T-helper 2 cell (primary cell): ENCODE measurements at places on chromosomes 3 and 15.

DNA sequence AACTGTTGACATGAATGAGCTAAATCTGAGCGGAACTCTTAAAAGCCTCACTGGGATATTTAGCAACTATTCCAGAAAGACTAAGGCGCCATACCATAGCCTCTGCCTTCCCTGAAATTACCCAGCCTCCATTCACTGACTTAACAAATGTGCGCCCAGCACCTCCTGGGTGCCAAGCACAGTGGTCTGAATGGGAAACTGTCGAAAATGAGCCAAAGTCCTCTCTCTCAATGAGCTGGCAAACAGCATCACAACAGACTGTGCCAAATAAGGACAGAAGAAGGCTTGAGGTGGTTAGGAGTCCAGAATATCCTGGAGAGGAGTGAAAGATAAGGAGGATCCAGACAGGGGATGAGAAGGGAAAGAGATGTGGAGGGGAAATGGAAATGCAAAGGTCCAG is 332.4 kb downstream of the MAGI1 start:
- no peak for DNase-seq

- DNase-seq = no peak
Observed at GRCh38 chr15:66229790-66230465, 23.6 kb downstream of the MEGF11 start.

GRCh38 chr15:40029979-40030893 is 8.7 kb downstream of the SRP14 start:
- DNase-seq = no peak

DNA sequence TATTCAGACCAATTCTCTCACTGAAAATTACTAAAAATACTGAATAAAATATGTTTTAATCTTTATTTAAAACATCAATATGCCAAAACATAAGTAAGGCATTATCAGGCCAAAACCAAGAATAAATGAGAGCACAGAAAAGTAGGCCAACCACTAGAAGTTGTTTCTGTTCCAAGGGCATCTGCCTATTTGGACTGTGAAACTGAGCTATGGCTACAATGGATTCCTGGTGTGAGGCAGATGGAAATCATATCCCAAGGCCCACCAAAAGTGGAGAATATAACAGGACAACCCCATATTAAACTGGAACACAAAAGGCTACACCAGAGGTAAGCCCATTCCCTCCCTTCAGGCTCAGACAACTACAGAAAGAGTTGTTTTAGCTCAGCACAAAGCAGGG is 302.8 kb upstream of the IL12A start:
- DNase-seq = no peak

DNA sequence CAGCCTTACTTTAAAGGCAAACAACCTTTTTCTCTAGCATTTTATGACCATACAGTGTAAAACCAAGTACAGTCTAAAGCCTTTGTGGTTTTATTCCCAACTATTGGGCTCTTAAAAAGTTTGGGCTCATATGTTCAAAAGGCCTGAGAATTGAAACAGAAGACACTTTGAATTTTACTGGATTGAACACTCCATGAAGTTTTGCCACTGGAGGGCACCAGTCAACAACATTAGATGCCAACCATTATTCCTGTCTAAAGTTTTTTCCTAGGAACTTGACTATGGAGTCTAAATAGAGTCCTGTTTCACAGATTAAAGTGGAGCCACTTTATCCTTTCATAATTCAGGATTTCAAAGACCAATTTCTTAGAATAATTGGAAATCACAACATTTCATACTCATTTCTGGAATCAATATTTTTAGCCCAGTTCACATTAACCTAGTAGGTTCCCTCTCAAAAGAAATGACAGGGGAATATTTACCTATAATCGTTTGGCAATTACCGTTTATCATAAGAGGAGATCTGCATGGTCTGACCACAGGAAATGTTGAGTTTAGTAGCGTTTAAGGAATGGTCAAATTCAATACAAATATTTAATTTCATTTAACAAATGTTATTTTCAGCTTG is 244.1 kb upstream of the PDZRN3 start:
- DNase-seq = no peak

DNA sequence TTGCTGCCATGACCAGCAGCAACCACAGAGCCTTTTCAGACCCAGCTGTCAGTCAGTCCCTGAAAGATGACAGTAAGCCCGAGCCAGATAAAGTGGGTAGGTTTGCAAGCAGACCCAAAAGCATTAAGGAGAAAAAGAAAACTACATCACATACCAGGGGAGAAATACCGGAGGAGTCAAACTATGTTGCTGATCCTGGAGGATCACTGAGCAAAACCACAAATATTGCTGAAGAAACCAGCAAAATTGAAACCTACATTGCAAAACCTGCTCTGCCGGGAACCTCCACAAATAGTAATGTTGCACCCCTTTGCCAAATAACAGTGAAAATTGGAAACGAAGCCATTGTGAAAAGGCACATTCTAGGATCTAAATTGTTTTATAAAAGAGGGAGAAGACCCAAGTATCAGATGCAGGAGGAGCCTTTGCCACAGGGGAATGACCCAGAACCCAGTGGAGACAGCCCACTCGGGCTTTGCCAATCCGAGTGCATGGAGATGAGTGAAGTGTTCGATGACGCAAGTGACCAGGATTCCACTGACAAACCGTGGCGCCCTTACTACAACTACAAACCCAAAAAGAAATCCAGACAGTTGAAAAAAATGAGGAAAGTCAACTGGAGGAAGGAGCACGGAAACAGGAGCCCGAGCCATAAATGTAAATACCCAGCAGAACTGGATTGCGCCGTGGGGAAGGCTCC is 42.1 kb upstream of the RASA2 start:
- DNase-seq = no peak

DNA sequence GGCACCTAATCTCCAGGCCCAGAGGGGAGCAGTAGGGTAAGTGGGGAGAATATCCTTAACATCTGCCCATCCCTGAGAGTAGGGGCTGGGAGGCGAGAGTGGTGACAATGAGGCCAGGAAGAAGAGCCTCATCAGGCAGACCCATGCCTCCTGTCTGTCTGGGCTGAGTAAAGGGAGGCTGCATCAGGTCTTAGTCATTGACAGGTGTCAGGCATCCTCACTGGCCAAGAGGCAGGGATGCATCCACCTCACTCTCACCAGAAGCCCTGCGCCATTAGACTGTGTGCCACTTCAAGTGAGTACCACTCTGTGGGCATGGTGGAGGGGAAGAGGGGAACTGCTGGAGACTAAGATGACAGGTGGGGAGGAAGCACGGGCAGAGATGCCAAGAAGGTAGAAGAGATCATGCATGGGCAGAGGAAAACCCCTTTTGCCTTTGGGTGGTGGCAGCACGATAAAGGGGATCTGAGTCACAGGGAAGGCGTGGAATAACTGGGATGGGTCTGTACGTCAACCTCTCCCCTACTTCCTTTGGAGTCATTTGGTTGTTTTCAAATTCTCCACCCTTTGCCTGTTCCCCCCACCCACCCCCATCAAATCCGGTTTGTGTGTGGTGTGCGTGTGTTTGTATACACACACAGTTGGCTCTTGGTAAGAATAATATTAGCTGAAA is 14.1 kb downstream of the ANAPC13 start:
- DNase-seq = no peak

DNA sequence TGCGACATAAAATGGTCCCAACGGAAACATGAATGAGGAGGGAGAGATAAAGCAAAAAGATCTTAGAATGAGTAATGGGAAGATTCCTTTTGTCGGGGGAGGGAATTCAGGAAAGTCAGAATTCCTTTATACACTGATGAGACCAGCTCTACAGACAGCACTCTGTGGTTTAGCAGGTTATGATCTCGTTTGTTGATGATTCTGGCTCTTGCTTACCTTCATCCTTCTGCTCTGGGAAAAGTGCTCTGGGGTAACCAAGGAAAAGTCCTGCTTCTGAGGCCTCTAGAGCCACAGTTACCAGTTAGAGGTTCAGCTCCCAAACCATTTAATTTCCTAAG is 150.7 kb upstream of the NR2E3 start:
- no peak for DNase-seq

DNA sequence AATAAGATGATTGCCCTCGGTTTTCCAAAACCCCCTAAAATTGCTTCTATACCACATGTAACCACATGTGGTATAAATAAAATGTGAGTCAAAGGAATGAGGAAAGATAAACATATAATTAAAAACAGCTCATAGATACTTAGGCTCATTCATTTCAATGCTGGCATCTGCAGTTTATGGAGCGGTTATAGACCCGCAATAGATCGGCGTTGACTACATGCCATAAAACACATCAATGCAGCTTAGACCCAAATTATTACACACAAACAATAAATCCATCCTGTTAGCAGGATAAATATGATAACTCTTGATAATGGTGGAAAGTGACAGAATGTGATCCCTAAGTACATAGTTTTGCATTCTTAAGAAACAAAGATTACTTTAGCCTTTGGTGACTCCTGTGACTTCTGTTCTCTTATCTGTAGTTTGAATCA is 143.7 kb downstream of the NR2F2 start:
- DNase-seq = no peak

DNA sequence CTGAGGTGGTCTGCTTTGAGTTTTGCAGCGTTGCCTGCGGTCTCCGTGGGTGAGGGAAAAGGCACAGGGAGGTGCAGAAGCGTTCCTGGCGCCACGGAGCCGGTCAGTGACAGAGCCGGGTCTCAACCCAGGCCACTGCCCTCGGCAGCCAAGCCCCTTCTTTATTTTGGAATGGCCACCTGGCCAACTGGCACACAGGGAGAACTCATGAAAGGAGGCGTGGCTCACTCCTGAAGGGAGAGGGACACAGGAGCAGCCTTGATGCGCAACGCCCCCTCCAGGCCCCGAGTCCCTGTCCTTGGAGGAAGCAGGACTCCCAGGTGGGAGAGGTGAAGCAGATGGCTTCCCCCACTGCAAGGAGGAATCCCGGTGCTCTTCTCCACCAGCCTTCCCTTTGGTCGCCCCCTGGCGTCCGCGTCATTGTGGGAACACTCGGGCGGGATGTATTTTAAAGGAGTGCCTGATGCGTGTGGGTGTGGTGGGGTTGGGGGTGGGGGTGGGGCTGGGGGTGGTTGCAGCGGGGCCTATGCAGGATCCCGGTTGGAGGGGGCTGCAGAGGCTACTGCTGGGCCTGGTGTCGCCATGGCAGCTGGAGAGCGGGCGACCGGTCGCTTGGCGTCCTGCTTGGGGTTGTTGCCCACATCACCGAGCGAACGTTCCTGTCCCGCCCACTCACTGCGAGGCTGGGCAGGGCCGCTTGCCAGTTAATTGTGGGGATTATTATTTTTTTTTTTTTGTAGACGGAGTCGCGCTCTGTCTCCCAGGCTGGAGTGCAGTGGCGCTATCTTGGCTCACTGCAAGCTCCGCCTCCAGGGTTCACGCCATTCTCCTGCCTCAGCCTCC is 32.6 kb downstream of the APBA2 start:
- DNase-seq = no peak
